Right ventricle myocardium superior (tissue), 1 donor: ENCODE measurements at places on chromosomes 3 and 15.
A peak's percentile ranks its signal among the peaks of the same experiment; 100 is the strongest.

- no peak for DNase-seq
These were observed 85.8 kb upstream of the ARHGEF3 start for GRCh38 chr3:56887402-56888025.

- DNase-seq = no peak
These were observed 19.4 kb downstream of the WWTR1 start for GRCh38 chr3:149638228-149639092.

DNA sequence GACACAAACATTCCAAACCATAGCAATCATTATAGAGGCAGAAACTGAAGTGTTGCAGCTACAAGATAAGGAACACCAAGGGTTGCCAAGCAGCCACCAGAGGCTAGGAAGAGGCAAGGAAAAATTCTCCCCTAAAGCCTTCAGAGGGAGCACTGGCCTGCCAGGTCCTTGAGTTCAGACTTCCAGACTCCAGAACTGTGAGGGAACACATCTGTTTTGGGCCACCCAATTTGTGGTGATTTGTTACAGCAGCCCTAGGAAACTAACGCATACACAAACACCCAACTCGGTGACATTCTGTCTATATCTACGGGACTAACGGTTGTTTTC lies 54.6 kb downstream of the MB21D2 start:
- no peak for DNase-seq

GRCh38 chr3:43709022-43709421 lies 18.3 kb downstream of the ABHD5 start:
- DNase-seq = no peak

DNA sequence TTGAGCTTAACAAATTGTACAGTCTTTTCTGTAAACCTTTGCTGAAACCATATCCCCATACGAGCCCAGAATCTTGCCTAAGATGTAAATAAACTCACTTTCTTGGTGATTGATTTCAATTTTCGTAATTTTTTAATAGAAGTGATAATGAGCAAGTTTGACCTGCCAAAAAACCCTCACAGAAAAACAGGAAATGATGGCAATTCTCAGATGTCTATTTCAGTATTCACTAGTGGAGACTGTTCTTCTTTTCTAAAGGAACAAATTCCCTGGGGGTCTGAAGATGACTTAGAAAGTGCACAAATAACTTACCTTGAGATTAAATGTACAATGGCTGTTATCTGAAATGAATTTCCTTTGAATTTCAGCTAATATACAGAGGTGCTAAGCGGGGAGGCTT lies 116.5 kb upstream of the CMC1 start:
- DNase-seq = no peak

DNA sequence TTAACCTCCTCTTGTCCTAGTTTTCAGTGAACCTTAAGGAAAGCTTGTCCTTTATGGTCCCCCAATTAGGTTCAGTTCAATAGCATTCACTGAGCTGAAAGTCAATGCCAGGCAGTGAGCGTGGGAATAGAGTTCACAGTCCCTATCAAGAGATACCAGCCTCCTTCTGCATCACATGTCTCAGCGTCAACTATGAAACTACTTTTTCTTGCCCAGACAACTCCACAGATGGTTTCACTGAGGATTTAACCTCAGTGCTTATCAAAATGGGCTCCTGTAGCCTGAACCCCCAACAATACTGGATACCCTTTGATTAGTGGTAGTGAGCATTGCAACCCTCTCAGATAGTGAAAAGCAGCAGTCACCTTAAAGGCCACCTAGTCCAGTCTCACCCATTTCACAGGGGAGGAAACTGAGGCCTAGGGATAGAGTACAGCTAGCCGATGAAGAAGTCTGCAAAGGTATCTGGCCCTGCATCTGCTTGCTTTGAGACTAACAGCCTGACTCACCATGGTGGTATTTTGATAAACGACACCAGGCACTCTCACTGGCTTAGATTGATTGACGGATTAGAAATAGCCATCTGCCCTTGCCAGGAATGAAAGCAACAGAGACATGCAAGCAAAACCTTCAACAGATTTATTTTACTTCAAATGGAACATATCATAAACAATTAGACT lies 1.6 kb upstream of the UBA3 start:
- DNase-seq = no peak

- no peak for DNase-seq
These were observed 34.7 kb downstream of the FOXL2 start for GRCh38 chr3:138912237-138912636.

DNA sequence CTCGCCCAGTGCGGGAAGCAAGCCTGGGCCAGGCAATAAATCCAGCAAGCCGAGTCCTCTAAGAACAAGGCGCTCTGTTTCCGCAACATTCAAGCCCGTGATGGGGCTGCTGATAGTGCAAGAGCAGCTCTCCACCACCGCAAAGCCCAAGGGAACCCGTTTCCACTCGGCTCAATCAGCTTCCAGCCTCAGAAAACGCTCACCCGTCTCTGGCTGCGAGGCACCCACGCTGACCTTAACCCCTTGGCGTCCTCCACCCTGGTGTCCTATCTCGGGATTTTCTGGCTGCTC lies 17.8 kb downstream of the SPATA12 start:
- no peak for DNase-seq

DNA sequence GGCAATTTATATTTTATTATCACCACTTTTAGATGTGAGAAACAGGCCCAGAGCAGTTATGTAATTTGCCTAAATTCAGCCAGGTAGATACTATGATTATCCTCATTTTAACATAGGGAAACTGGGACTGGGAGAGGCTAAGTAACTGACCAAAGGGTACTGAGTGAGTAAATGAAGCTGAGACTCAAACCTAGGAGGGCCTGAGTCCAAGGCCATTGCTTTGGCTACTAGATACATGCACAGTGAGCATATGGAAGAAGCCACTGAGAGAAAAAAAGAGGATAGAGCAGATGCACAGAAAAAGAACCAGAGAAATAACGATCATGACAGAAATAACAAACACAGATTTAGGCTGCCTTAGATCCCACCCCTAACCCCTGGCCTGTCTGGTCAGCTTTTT lies 33.6 kb downstream of the USF3 start:
- no peak for DNase-seq

DNA sequence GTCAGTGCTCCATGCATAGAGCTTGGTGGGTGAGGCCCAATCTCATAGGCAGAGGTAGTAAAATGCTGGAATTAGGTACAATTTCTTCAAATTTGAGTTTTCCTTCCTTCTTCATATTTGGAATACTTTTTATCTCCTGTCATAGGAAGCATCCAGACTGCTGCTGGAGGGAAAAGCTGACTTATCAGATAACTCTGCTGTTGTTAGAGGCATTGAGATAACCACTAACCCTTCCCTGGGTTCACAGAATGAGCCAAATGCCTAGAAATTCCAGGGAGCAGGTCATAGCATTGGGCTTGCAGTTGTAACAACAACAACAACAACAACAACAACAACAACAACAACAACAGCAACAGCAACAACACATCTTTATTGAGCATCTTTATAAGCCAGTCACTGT lies 332.7 kb downstream of the PDCD6IP start:
- DNase-seq = no peak

DNA sequence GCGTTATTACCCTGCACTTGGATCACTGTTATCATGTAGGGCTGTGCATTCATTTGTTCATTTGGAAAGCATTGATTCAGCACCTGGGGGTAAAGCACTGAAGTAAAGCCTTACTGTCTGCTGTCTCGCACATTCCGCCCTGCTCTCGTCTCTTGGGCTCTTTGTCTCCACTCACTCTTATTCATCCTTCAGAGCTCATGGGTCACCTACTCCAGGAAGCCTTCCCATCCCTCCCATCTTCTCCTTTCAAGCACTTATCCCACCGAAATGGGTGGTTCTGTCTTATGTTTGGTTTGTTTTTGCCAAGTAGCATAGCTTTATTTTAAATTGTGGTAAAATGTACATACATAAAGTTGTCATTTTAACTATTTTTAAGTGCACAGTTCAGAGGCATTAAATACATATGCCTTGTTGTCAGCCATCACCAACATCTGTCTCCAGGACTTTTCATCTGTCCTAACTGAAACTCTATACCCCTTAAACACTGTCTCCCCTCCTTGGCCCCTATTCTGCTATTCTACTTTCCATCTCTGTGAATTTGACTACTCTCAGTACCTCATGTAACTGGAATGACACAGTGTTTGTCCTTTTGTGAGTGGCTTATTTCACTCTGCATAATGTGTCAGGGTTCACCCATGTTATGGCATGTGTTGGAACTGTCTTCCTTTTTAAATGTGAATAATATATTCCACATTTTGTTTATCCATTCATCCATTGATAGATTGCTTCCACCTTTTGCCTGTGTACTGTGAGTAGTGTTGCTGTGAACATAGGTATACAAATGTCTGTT lies 9.3 kb downstream of the DIS3L start:
- no peak for DNase-seq

DNA sequence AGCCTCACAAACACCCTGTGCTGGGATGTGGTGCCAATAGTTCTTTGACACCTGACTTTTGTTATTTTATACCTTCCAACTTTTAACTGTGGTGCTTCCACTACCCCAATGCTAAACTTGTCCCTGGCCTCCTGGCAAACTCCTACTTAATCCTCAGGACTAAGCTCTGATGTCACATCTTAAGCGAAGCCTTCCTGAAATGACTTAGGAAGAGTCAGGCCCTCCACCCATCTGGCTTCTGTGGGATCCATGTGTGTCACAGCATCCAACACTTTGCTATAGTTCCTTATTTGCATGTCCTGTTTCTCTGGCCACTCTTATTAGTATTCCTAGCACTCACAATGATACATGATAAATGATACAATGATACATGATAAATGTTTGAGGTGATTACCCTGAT lies 133.2 kb downstream of the FILIP1L start:
- DNase-seq = no peak

- no peak for DNase-seq
These were observed 2.1 kb upstream of the POLR2M start for GRCh38 chr15:57704441-57704840.

DNA sequence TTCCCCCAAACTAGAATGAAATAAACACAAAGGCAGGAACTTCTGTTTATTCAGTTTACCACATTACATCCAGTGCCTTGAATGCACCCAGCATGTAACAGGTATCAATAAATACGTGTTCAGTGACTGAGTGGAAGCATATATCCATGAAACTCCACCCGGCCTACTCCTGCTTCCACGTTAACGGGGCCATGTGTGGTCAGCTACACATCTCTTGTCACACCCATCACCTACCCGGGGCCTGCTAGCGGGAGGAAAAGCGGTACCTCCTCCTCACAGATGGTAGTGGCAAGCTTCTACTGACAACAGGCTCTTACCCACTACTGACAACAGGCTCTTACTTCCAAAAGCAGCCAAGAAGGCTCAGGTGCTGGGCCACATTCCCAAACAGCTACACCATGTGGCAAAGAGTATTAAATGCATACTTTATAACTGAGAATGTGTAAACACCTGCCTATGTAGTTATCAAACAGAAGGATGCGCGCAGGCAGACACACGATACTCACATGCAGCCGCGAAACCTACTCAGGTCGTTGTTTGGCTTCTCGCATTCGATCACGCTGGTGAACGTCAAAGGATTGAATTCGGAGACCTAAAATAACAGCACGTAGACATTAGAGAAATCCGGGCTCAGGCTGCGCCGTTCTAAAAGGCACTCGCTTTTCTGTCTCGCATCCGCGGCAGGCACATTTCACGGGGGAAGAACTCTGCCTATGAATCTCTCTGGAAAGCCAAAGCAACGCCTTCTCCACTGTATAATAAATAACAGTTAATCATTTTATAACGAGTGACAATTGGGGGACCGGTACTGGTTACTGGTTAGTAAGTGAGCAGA lies 127.4 kb downstream of the ATP10A start:
- no peak for DNase-seq

- DNase-seq = peak; percentile 50
These were observed 315.4 kb upstream of the RASGRP1 start for GRCh38 chr15:38879909-38880471.

- no peak for DNase-seq
These were observed 3.5 kb upstream of the LYSMD4 start for GRCh38 chr15:99736702-99737101.

GRCh38 chr3:178546079-178546478 lies 9.8 kb downstream of the KCNMB2 start:
- DNase-seq = no peak

GRCh38 chr3:25945836-25946235 lies 155.9 kb downstream of the OXSM start:
- no peak for DNase-seq

GRCh38 chr3:154954757-154955156 lies 125.4 kb upstream of the MME start:
- no peak for DNase-seq

- DNase-seq = no peak
These were observed 46.4 kb upstream of the MBNL1 start for GRCh38 chr3:152222327-152222726.

- no peak for DNase-seq
These were observed 16.8 kb downstream of the TNIK start for GRCh38 chr3:171443211-171443957.

- no peak for DNase-seq
These were observed 550.0 kb upstream of the ALCAM start for GRCh38 chr3:104816716-104817115.

GRCh38 chr15:79593119-79593869 lies 161.2 kb downstream of the MINAR1 start:
- DNase-seq = no peak

DNA sequence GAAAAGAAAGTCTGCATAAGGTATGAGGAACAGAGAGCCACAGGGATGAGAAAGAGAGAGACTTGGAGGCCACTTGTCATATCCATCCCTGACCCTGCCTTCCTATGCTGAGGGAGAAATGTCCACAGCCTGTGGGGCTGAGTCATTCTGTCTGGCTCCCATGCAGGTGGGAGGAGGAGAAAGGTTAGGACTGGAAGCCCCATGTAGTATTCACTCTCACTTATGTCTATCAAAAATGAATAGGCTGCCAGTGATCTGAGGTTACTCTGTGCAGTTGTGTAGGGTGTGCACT lies 71.3 kb downstream of the RAB11A start:
- DNase-seq = no peak

GRCh38 chr3:122000936-122001605 lies 21.0 kb downstream of the ILDR1 start:
- no peak for DNase-seq

- DNase-seq = no peak
These were observed 17.3 kb upstream of the SUCNR1 start for GRCh38 chr3:151856118-151856517.

DNA sequence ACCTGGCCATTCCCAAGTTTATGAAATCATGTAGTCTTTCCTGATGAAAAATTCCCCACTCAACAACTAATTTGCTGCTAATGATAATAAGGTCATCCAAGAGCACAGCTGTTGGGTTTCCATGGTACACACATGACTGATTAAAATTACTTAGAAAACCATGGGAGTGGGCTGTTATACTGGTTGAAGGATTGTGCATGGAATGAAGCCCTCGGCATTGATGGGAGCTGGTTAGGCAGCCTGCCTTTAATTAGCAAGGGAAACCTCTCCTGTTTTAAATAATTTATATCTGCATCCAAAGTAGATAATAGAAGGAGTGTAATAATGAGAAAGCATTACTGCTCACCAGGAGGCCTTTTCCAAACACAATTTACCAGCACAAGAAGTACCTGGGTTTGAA lies 235.1 kb upstream of the CFAP20DC start:
- DNase-seq = no peak
